ENCODE measurements at places on chromosomes 3 and 15.

GRCh38 chr15:40911141-40911540, 16.9 kb downstream of the VPS18 start:
- DNase-seq, result no peak

DNA sequence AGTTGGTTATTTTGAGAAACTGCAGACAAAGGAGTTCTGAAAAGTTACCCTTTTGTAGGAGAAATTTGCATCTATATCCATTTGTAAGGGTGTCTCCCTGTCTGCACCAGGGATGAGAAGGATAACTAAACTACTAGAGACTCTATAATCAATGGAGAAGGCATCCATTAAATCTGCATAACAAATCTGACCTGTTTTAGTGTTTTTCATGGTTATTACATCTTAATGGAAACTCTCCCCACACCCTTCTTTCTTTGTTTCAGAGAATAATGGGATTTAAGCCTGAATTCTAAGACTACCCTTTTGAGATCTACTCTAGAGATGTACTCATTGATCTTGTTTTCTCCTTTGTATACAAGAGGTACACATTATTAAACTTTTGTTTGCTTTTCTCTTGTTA, 82.0 kb upstream of the DAZL start:
- DNase-seq, result no peak

GRCh38 chr3:46289551-46289950, 47.3 kb downstream of the CCR3 start:
- DNase-seq, result no peak

DNA sequence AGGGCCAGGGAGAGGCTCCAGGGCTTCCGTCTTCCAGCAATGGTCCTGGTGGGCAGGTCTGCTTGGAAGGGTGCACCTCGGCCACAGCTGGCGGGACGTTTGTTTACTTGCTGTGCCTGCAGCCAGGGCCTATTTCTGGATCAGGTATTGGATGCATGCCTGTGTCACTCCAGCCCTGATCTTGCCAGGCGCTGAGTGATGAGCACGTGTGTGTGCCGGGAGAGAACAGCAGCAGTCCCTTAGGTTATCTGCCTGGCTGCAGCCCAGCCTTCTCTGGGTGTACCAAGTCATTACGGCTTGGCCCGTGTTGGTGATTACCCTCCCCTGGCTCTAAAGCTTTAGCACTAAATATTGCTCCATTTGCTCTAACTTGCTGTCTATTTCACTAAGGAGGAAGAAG, 14.9 kb downstream of the CCDC32 start:
- no peak for DNase-seq

DNA sequence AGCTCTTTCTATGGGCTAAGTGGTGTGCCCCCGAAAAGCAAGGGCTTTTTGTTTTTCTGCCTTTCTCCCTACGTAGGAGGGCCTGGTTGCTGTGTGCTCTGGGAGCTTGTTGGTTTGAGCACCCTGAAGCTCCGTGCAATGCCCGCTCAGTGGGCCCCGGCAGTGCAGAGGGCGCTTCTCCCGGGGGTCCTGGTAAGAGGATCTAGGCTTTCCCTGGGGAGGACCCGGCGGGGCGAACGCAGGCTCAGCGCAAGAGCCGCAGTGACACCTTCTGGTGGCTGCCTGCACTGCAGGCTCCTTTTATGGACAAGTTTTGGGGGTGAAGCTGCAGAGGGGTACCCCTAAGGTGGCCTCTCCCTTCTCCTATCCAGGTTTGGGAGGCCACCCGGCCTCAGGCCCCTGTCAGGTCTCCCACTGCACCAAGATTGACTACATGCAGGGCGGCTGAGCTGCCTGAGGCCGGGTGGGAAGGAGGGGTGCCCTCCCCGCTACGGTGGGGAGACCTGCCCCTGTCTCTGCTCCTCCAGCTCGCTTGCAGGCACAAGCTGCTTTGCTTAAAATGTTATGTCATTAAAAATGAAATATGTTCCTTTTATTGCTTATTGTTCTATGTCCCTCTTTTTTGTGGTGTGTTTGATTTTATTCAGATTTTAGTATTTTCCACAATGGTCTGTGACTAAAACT, 387.9 kb downstream of the GABRG3 start:
- DNase-seq, result no peak

DNA sequence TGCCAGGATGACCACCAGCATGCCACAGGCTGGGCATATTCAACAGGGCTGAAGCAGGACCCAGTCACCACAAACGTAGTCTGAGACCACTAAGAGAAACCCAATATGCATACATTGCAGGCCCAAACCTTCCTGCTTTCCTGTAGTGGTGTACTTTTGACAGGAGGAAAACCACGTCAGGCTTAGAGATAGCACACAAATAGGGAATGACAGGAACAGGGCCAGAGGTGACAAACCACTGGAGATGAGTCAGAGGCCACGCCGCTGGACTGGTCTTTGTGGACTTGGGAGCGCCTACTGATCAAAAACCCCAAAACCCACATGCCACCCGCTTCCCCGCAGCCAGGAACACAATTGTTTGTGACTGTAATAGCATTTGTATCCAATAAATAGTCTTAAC, 3.6 kb upstream of the EFCAB12 start:
- no peak for DNase-seq

DNA sequence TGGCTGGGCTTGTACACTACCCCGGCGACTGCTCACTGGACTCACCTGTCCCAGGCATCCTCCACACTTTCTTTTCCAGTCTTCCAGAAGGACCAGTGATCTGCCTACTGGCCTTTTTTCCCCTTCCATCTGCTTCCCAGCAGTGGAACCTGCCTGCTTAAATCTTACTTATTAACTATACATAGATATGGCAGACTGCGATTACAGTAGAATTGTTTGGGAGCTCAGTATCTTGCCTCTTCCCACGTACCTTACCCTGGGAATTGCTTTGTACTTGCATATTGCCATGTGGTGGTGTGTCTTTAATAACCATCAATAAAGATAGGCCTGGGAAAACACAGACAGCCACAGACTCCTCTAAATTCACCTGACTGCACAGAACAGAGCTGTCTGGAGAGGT, 11.8 kb upstream of the HES1 start:
- DNase-seq, result no peak

DNA sequence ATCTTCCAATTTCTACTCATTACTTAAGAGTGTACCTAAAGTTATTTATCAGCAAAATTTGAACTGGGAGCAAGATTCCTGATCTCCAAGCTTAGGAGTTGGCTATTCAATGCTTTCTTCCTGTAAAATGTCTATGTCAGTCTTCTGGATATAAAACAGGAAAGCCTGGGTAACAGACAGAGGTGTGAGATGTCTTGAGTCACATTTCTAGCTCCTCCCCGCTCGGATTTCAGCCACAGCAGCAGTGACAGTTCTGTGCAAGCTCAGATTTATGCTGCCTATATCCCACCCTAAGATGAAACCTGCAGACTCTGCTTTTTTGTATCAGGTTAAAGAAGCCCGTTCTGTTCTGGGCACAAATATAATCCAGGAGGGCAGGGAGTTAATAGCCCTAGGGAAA, 2.1 kb upstream of the ARMC8 start:
- DNase-seq, result no peak

- no peak for DNase-seq
Measured at GRCh38 chr3:61937477-61937876, 376.1 kb downstream of the PTPRG start.

GRCh38 chr3:48894516-48894915, 4.2 kb downstream of the SLC25A20 start:
- no peak for DNase-seq

GRCh38 chr3:155946178-155946577, 75.7 kb downstream of the GMPS start:
- DNase-seq, result no peak

DNA sequence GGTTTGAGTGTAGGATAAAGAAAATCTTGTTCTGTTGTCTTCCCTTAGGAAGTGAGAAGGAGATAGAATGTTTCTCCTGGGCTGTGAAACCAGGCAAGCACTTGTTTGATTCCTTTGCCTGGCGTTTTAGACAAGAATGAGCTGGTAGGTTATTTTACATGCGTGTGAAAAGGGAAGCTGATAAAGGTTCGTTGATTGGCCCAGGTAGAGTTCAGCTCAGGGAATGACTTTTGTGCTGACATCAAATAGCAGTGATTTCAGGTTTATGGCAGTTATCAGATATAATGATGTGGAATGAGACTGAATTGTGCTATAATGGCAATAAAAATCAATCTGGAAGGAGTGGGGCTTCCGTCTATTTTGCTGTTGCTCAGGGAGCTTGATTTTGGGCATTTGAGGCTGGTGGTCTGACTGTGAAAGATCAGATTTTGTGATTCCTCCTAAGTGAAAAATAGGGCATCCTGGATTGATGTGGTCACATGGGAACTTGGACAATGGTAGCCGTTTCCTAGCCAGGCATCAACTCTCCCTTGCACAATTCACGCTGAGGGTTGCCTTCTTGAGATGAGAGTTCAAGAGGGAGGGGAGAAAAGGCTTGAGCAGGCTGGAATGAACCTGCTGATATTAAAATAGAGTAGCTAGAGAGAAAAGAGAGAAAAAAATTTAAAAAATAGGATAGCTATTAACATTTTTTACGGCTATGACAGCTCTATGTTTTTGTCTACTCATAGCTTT, 388.9 kb downstream of the EDEM1 start:
- no peak for DNase-seq

DNA sequence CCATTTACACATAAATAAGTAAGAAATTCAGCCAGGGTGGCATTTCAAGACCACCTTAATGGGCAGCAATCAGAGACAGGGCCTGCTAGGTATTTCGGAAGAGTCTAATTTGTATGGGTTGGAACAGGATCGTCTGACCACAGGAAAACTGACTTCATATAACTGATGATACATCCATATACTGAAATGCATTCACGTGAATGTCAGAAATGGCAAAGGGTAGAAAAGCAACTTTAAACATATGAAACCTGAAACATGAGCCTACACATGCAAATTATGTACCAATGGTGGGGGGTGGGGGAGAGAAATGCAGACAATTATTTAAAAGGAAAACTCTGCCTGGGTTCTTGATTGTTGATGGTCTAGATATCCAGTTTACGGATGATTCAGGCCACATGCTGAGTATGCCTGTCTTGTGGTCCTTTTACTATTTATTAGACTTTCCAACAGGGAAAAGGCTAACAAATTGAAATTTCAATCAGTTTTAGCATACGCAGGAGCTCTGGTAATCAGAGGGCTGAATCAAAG, 582.2 kb downstream of the FOXP1 start:
- DNase-seq, result no peak

DNA sequence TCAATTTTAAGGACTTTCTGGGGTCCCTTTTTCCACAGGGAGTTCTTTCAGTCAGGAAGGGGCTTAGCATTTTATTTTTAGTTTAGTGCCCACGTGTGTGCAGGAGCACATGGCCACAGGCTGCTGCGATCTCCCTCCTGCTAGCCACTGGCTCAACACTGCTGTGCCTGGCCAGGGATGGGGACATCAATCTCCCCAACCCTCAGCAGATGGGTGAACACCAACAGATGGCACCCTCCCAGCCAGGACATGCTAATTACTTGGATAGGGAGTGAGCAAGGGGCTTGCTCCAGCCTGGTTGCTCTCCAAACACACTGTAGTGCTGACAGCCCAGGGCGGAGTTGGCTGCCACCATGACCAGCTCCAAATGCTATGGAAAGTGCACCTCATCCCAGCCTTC, 7.4 kb upstream of the RIOX2 start:
- DNase-seq, result no peak

DNA sequence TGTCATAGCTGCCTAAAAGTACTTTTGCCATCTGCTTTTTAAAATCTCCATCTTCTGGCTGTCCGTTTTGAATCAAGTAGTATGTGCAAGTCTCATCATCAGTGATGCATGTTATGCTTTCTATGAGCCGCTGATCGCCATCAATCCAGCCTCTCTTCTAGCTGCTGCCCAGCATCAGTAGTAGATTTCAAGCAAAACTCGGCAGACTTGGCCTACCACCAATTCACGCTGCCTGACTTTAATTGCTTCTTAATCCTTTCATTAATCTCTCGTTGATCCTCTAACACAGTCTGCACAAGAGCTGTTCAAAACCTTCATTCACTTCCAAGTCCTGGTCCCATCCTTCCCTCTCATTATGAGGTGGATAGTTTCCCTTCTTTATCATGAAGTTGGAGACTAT, 104.9 kb downstream of the NSUN3 start:
- no peak for DNase-seq

- no peak for DNase-seq
Measured at GRCh38 chr3:22007368-22007767, 256.4 kb upstream of the ZNF385D start.

GRCh38 chr15:52567871-52568600, 794 bp downstream of the ARPP19 start:
- DNase-seq, result peak; percentile 41

GRCh38 chr3:46923559-46924350, 46.2 kb downstream of the PTH1R start:
- DNase-seq, result peak; percentile 35

GRCh38 chr3:129116482-129116946, 5.1 kb downstream of the RAB43 start:
- no peak for DNase-seq

GRCh38 chr15:74041311-74041756, 41.0 kb downstream of the GOLGA6A start:
- DNase-seq, result no peak

DNA sequence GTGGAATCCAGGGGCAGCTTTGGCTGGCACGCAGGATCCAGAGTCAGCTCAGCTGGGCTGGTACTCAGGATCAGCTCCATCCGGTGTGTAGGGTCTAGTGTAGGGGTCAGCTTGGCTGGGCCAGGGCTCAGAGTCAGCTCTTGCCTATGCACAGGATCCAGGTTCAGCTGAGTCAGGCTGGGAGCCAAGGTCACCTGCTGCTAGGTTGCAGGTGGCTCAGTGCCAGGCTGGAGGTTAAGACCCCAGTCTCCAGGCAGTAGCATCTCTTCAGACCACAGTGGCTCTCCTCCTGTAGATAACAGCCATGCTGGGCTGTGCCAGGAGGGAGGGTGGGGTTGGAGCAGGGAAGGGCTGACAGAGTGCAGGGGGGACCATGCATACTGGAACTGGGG, 1.8 kb downstream of the HYAL3 start:
- DNase-seq, result no peak

- DNase-seq, result no peak
Measured at GRCh38 chr15:39852250-39852649, 67.8 kb downstream of the GPR176 start.

DNA sequence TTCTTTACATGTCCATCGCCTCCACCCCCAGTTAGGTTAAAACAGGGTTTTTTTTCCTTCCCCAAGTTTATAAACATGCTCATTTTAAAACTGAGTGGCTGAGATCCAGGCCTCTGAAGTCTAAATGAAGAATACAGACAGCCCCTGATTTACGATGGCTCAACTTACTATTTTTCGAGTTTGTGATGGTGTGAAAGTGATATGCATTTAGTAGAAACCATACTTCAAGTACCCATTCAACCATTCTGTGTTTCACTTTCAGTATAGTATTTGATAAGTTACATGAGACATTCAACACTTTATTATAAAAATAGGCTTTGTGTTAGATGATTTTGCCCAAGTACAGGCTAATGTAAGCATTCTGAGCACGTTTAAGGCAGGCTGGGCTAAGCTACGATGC, 30.5 kb upstream of the GNB5 start:
- no peak for DNase-seq
